Activated CD4-positive, alpha-beta memory T cell treated with anti-CD3 and anti-CD28 coated beads for 36 hours (primary cell): ENCODE measurements at places on chromosomes 1 and 21. TPM values are rescaled to one million over a fixed set of nuclear protein-coding genes. Genes with fewer than 3 reads are reported as not detected.

Gene TNFRSF9
- 64.0 TPM for total RNA-seq

Gene OR2C3
- not detected for total RNA-seq

Gene S100A9
- not detected for total RNA-seq

DNA sequence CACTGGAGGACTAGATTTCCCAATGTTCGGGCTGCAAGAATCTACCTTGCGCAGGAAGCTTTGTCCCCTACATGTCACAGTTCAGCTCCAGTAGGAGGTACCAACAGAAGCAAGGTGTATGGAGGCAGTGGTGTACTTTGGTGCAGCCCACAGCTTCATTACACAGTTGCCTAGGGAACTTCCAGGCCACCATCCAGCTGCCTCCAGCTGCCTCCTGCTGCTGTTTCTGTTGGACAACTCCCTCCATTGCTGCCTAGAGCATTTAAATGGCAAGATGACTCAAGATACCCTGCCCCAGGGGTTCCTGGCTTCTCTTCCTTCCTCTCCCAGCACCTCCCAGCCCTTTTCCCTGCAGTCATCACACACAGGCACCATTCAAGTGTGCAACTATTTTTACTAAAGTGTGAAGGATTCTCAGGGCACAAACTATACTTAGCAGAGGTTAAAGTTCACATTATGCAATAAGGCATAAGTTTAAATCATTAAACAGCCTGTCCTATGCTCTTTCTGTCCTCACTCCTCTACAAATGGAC lies 39.0 kb upstream of the ATP1A1 start:
- H3K27ac ChIP-seq = no peak overlapping the region
- no peaks in the 10 kb centered on the region for H3K27me3 ChIP-seq
- H3K4me1 ChIP-seq = peaks cover 6% of the 10 kb centered on the region
- DNase-seq = no peak
- H3K36me3 ChIP-seq = no peaks in the 10 kb centered on the region

Gene DYRK3
- total RNA-seq = 10.1 TPM

Gene NBPF4
- not detected for total RNA-seq
